ENCODE measurements at places on chromosomes 1 and 21.

- no peak for DNase-seq
These were observed 19.6 kb upstream of the SERINC2 start for GRCh38 chr1:31393463-31393862.

GRCh38 chr1:226912587-226913176, 27.4 kb upstream of the COQ8A start:
- peak; percentile 48 for DNase-seq

GRCh38 chr1:46612937-46613660, 3.5 kb downstream of the MOB3C start:
- no peak for DNase-seq

- peak; percentile 97 for DNase-seq
These were observed 110.7 kb upstream of the TMEM51 start for GRCh38 chr1:15042866-15043265.

DNA sequence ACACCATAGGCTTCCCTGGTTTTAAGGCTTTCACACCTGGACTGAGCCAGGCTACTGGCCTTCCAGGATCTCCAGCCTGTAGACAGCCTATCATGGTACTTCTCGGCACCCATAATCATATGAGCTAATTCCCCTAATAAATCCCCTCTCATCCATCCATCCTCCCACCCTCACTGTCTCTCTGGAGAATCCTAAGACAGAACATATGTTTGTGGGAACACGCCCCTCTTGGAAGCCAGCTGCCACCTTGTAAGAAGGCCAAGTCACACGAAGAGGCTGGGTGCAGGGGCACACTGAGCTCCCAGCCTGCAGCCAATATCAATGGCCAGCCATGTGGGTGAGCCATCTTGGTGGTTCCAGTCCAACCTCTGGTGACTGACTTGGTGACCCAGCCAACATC, 7.4 kb downstream of the CLCC1 start:
- DNase-seq, result no peak
